ENCODE measurements at places on chromosomes 2 and 18.

- no peaks in the 10 kb centered on the region for H3K27me3 ChIP-seq
- DNase-seq = no peak
- H3K4me1 ChIP-seq = peaks cover 2% of the 10 kb centered on the region
- H3K27ac ChIP-seq = no peak overlapping the region
- H3K36me3 ChIP-seq = peaks cover 36% of the 10 kb centered on the region
- H3K4me3 ChIP-seq = no peak overlapping the region
Measured at GRCh38 chr2:108853421-108853820, 66.8 kb downstream of the CCDC138 start.

DNA sequence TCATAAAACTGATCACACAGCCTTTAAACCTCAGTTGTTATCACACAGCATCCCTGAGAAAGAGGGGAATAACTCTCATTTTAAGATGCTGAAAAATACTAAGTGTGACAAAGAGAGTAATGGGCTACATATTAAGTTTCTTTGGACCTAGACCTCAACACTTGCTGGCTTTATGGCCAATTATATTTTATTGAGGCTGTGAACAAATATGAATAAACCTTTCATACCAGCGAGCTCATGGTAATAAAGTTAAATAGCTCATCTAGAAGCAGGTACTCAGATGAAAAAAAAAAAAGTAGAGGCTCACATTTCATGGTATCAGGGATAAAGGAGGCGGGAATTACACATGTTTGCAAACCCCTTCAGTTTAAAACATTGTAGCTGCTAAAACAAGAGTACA, 75.7 kb downstream of the DOCK10 start:
- H3K4me1 ChIP-seq = peaks cover 40% of the 10 kb centered on the region
- no peaks in the 10 kb centered on the region for H3K27me3 ChIP-seq
- H3K4me3 ChIP-seq = no peak overlapping the region
- peaks cover 26% of the 10 kb centered on the region for H3K36me3 ChIP-seq

DNA sequence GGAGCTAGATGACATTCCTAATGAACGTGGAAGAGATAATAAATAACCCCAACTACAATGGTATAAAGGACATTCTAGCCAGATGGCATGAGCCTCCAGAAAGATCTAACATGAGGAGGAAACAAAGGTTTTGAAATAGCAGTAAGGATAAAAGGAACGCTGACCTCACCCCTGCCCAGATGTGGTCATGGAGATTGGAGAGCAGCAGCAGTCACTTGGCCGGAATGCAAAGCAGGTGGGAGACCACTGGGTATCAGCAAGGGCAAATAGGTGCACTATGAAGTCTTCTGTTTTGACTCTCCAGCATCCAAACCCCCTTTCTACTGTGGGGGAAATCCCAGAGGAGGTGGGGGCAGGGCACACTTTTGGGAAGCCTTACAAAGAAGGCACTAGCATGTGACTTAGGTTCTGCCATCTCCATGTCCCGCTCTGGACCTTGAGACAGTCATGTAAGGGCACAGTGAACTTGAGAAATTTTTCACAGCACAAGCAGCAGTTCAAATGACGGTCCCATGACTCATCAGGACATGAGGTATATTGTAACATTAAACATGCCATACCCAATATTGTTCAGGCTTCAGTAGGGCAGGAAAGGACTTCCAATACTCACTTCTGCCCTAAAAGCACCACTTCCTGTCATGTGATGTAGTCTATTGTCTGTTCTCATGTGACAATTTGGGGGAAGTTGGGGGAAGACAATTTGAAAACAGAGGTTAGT, 55.2 kb downstream of the METTL4 start:
- H3K27me3 ChIP-seq = no peaks in the 10 kb centered on the region
- no peak for DNase-seq
- no peak overlapping the region for H3K27ac ChIP-seq
- no peak overlapping the region for H3K4me3 ChIP-seq
- peaks cover 16% of the 10 kb centered on the region for H3K4me1 ChIP-seq

DNA sequence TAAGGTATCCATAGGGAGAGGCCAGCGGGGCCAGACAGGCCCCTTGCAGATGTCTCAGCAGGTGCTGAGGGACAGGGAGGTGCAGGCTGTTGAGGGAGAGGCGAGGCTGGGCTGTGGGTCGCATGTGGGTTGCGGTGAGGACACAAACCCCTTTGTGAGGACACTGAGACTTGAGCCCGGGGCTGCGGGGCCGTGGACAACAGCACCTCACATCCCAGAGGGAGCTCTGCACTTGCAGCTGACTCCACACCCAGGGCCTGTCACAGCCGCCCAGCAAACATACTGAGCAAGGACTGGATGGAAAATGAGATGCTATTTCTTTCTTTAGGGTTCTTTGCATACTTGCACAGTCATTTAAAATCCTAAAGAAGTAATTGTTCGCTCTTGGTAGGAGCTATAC, 95.3 kb upstream of the NFATC1 start:
- no peak overlapping the region for H3K4me3 ChIP-seq
- H3K36me3 ChIP-seq = no peaks in the 10 kb centered on the region
- H3K27me3 ChIP-seq = no peaks in the 10 kb centered on the region
- no peaks in the 10 kb centered on the region for H3K4me1 ChIP-seq
- no peak overlapping the region for H3K27ac ChIP-seq
- no peak for DNase-seq

GRCh38 chr2:95552911-95553310, 38.9 kb upstream of the TRIM43 start:
- peaks cover 3% of the 10 kb centered on the region for H3K4me1 ChIP-seq
- H3K27me3 ChIP-seq = peaks cover 41% of the 10 kb centered on the region
- no peak overlapping the region for H3K27ac ChIP-seq
- H3K36me3 ChIP-seq = no peaks in the 10 kb centered on the region
- DNase-seq = no peak

GRCh38 chr2:188324067-188324466, 32.4 kb downstream of the GULP1 start:
- no peak for DNase-seq
- H3K4me3 ChIP-seq = no peak overlapping the region
- no peaks in the 10 kb centered on the region for H3K27me3 ChIP-seq
- H3K4me1 ChIP-seq = no peaks in the 10 kb centered on the region
- H3K27ac ChIP-seq = no peak overlapping the region

GRCh38 chr2:207151048-207151447, 14.7 kb downstream of the KLF7 start:
- H3K4me1 ChIP-seq = peaks cover 64% of the 10 kb centered on the region
- H3K27me3 ChIP-seq = no peaks in the 10 kb centered on the region
- peaks cover 56% of the 10 kb centered on the region for H3K36me3 ChIP-seq
- no peak for DNase-seq
- H3K27ac ChIP-seq = no peak overlapping the region

DNA sequence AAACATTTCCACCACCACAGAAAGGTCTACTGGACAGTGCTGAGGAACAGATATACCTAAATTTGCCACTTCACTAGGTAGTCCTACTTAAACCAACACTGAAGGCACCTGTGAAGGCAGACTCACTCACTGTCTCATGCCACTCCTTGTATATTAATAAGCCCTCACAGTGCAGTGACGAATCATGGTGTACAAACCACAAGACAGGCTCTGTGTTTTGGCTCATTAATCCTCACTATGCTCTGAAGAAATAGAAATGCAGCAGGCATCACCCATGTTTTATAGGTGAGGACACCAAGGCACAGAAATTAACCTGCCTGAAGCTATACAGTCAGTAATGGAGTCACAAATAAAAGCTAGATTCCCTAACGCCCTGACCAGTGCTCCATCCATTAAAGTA, 44.3 kb downstream of the BARD1 start:
- H3K4me1 ChIP-seq = peaks cover 3% of the 10 kb centered on the region
- no peak overlapping the region for H3K4me3 ChIP-seq
- H3K27me3 ChIP-seq = no peaks in the 10 kb centered on the region
- H3K27ac ChIP-seq = no peak overlapping the region

- no peak overlapping the region for H3K4me3 ChIP-seq
- H3K27ac ChIP-seq = no peak overlapping the region
- DNase-seq = no peak
- peaks cover 11% of the 10 kb centered on the region for H3K4me1 ChIP-seq
- no peaks in the 10 kb centered on the region for H3K27me3 ChIP-seq
- no peaks in the 10 kb centered on the region for H3K36me3 ChIP-seq
Measured at GRCh38 chr2:58107803-58108710, 61.5 kb downstream of the VRK2 start.

DNA sequence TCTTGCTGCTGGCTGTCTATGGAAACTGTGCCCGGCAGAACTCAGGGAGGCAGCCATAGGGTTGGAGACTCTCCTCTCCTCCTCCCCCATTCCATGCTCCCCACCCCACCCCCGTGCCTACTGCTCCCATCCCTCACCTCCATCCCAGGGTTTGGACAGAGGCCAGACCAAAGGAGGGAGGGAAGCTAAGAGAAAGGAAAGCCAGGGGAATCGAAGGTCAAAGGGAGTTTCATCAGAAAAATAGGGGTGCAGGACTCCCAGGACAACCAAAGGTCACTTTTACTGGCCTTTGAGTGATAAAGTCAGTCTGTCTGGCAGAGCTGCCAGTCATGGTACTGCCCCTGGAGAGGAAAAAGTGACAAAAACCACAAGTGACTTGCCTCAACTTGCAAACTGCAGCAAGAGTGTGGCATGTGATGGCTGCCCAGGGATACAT, 187.3 kb upstream of the CTAGE1 start:
- H3K27ac ChIP-seq = no peak overlapping the region
- H3K4me3 ChIP-seq = no peak overlapping the region
- no peaks in the 10 kb centered on the region for H3K27me3 ChIP-seq
- no peaks in the 10 kb centered on the region for H3K4me1 ChIP-seq

DNA sequence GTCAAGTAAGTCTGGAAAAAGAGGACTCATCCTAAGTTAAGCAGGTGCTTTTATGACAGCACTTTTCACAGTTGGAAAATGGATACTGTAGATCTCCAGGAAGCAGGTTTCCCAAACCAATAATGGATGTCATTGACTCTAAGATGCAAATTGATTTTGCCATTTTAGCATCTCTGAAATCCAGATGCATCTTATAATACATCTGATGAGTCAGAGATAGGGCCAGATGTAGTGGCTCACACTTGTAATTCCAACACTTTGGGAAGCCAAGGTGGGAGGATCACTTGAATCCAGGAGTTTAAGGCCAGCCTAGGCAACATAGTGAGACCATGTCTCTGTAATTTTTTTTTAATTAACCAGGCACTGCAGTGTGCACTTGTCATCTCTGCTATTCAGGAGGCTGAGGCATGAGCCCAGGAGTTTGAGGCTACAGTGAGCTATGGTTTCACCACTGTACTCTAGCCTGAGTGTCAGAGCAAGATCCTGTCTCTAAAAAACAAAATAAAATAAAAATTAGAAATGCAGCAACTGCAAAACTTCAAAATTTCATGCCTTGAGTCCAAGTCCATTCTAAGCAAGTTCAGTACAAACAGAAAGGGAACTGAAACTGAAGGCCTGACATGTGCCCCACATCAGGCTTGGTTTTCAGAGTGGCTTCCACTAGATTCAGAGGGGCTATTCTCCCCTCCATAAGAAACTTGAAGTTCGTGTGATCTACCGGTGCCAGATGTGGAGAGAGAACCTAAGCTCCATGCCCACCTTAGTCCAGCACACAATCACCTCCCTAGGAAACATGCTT, 267.8 kb upstream of the NCKAP5 start:
- H3K27ac ChIP-seq = no peak overlapping the region
- no peak overlapping the region for H3K4me3 ChIP-seq
- H3K4me1 ChIP-seq = no peaks in the 10 kb centered on the region
- no peaks in the 10 kb centered on the region for H3K27me3 ChIP-seq
- DNase-seq = no peak

GRCh38 chr2:12479065-12479601, 237.6 kb upstream of the TRIB2 start:
- H3K4me1 ChIP-seq = peaks cover 1% of the 10 kb centered on the region
- no peak overlapping the region for H3K27ac ChIP-seq

All from activated T-helper 2 cell treated with anti-CD3 and anti-CD28 coated beads, Interferon-gamma antibody, Interleukin-2, Interleukin-4, amounts not matched to agents 10 μg/mL and 5 μg/mL and 100 μg/mL, durations not matched to agents 14 hours and 24 hours and 36 hours (primary cell).